Dermis lymphatic vessel endothelial cell (primary cell): ENCODE measurements at places on chromosomes 6 and 20. TPM values are rescaled to one million over a fixed set of nuclear protein-coding genes. Genes with fewer than 3 reads are reported as not detected.

FOXC1 gene
- 4.0 and 4.4 TPM in 2 replicates for total RNA-seq

KCNK15 gene
- total RNA-seq: under 0.01 TPM in 1 of 2 replicates, not detected in the other

CLPSL2 gene
- not detected in 2 replicates for total RNA-seq

SIRPB2 gene
- total RNA-seq: 0.09 and 0.11 TPM in 2 replicates

PTCHD4 gene
- 9.1 and 15.0 TPM in 2 replicates for total RNA-seq

ZNF391 gene
- 0.26 and 0.33 TPM in 2 replicates for total RNA-seq

DDX43 gene
- total RNA-seq: 0.33 TPM in 1 of 2 replicates, not detected in the other

TOX2 gene
- total RNA-seq: 0.43 TPM in 2 replicates

HCK gene
- under 0.01 TPM in 1 of 2 replicates, not detected in the other for total RNA-seq

MUC21 gene
- total RNA-seq: not detected in 2 replicates

FAM162B gene
- total RNA-seq: 6.5 and 7.9 TPM in 2 replicates

ESR1 gene
- total RNA-seq: not detected in 2 replicates

RPS21 gene
- total RNA-seq: 889 and 1,590 TPM in 2 replicates

MAPK13 gene
- total RNA-seq: 3.4 and 5.5 TPM in 2 replicates

THBS2 gene
- total RNA-seq: 0.26 and 2.3 TPM in 2 replicates

PLCB1 gene
- 16.6 and 20.0 TPM in 2 replicates for total RNA-seq
